ENCODE measurements at places on chromosomes 5 and 9.
A peak's percentile ranks its signal among the peaks of the same experiment; 100 is the strongest.

DNA sequence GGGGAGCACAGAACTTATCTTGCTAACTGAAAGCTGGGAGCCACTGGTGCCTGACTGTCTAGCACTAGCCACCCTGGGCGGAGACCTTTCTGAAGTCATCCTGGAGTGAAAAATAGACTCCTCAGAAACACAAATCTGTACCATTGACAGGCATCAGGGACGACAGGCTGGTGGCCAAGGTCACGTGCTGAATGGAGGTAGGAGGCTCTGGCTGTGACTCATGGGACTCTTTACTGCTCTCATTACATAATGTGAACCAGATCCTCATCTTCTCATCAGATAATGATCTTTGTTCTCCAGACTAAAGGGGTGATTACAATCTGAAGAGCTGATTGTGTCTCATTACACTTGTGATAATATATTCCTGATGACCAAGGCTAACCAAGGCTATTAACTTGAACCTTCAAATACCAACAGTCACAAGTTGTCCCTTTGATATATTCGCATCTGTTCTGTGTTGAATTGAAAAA lies 91.8 kb downstream of the SEMA5A start:
- peak; percentile 67 for DNase-seq

- no peak for DNase-seq
Observed at GRCh38 chr5:172223901-172224873, 30.2 kb downstream of the EFCAB9 start.

DNA sequence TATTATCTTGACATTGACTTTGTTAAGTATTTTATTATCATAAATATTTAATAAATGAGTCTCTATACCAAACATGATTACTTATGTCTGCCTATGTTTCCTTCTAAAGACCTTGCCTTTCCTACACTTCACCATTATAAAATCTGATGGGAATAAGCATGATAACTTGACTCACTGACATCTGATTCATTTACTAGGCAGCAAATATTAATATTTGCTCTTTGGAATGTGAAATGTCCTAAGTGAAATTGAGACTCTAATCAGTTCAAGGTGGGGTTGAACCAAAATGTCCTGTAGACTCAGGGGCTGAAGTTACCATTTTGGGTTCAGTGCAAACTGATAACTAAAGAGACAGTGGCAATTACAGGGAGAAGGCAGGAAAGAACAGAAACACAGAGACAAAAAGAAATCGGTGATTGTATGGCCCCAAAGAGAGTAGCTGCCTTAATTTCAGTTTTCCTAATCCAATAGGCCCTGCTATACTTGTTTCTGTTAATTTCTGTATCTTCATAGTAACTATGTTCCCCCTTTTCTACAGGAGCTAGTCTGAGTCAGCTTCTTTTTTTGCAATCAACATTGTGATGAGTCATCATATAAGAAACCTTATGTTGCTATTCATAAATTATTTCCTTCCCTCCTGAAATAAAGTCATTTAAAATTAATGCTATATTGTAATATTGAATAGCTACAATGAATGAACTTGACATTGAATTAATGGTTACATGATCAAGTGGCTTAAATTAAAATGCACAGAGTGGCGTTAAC lies 296.8 kb downstream of the PDE4D start:
- DNase-seq = no peak

GRCh38 chr5:10111571-10111970 lies 138.1 kb downstream of the ATPSCKMT start:
- DNase-seq = peak; percentile 48

GRCh38 chr9:113570749-113571711 lies 107.5 kb downstream of the RGS3 start:
- DNase-seq = no peak

GRCh38 chr9:110954822-110955291 lies 83.4 kb downstream of the LPAR1 start:
- DNase-seq = no peak

- DNase-seq = no peak
Observed at GRCh38 chr5:112546946-112547592, 128.0 kb upstream of the EPB41L4A start.

DNA sequence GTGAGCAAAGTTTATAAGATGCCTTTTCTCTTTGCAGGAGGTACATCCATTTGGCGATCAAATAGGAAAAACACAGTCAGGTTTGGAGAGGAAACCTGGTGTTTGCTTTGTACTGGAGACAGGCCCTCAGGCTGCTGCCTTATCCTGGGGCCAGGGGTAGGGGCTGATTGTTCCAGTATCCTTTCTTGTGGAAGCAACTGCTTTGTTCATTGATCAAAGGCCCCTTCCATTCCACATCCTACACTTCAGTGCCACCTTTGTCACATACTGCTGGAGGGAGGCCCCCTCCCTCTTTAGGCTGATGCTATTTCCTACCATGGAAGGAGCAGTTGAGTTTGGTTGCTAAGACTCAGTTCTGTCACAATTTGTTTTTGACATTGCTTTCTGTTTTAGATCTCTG lies 778.1 kb downstream of the TLR4 start:
- no peak for DNase-seq

GRCh38 chr5:68544648-68545552 lies 329.3 kb downstream of the PIK3R1 start:
- no peak for DNase-seq

- peak; percentile 88 for DNase-seq
Observed at GRCh38 chr5:109656829-109657228, 32.9 kb upstream of the MAN2A1 start.

DNA sequence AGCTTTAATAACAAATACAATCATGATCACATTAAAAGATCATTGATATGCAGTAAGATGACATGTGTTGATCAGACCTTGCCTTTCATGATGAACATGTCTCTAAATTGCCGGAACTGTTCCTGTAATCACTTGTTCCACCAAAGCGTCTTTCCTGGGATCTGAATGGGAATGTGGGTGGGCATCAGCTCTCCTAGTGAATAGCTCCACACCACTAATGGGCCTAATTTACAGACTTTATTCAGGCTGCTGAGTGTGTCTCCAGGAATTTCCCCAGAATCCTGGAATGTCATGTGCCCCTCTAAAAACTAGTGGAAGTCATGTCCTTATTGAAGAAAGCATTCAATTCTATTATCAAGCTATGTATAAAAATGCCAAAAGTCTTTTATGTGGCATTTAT lies 765.1 kb upstream of the CTNND2 start:
- DNase-seq = no peak

- no peak for DNase-seq
Observed at GRCh38 chr5:14696057-14696456, 31.5 kb downstream of the OTULIN start.

DNA sequence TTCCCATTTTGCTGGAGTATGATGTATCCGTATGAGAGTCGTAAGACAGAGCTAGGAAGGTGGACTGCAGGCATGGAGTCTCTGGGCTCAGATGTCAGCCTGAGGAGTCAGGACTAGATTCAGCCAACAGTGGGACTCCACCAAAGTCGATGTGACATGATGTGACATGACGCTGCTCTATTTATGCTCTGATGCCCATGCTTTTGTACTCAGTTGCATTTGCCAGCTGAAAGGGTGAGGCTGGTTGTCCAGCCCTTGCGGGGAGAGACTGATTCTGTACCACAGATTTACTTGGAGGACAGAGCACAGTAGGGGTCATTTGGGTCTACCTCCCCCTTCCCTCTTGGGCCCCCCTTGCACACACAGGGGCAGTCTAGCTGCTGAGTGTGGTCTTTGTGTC lies 88.5 kb upstream of the ATG10 start:
- no peak for DNase-seq

GRCh38 chr5:151204051-151204450 lies 19.8 kb downstream of the CCDC69 start:
- DNase-seq = no peak

- DNase-seq = no peak
Observed at GRCh38 chr9:26770821-26771220, 121.8 kb downstream of the CAAP1 start.

DNA sequence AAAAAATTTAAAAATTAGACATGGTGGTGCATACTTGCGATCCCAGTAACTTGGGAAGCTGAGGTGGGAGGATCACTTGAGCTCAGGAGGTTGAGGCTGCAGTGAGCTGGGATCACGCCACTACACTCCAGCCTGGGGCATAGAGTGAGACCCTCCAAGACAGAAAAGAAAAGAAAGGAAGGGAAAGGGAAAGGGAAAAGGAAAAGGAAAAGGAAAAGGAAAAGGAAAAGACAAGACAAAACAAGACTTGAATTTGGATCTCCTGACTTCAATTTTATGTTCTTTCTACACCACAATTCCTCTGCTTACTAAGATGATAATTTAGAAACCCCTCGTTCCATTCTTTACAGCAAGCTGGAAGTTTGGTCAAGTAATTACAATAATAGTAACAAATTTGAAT lies 88.1 kb downstream of the NR6A1 start:
- no peak for DNase-seq

- DNase-seq = no peak
Observed at GRCh38 chr9:83972286-83972685, 7.7 kb downstream of the HNRNPK start.

GRCh38 chr5:162664846-162665245 lies 597.3 kb downstream of the GABRG2 start:
- no peak for DNase-seq

DNA sequence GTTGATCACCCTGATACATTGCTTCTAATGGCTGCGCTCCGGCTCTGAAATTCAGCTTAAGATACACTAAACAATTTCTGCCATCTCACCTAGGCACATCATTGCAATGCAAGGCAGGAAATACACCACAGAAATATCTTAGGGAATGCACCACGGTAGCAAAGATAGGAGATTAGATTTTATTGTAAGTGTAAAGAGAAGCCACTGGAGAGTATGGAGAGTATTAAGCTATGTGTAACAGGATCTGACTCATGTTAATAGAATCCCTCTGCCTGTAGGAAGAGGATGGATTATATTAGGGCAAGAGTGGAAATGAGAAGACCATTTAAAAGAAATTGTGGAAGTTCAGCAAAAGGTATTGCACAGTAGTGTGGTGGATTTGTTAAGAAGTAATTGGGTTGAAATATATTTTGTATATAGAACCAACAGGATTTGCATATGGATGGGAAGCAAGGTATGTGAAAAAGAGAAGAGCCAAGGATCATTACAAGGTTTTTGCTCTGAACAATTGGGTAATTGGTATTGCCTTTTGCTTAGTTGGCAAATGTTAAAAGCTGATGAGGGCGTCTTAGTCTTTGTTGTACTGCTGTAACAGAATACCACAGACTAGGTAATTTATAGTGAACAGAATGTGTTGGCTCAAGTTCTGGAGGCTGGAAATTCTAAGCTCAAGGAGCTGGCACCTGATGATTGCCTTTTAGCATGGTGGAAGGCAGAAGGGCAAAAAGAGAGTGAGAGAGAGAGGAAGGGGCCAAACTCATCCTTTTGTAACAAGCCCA lies 636.1 kb downstream of the PSAT1 start:
- DNase-seq = peak; percentile 18
